Neural progenitor cell (in vitro differentiated cells): ENCODE measurements at places on chromosomes 16 and 17. TPM values are rescaled to one million over a fixed set of nuclear protein-coding genes. Genes with fewer than 3 reads are reported as not detected.

DNA sequence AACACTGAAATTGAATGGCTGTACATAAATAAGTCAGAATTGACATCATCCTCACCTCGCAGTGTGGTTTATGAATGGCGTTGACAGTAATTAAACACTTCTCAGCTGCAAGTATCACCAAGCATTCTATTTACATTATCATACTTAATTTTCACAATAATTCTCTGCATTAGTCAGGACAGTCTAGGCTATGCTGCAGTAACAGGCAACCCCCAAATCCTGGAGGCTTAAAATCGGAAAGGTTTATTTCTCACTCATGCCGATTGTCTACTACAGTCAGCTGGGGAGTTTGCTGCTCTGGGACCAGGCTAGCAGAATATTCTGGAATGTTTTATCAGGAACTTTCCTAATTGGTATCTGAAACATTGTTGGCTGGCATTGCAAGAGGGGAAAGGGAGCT, 493.2 kb upstream of the ERCC4 start:
- DNase-seq, result no peak

DNA sequence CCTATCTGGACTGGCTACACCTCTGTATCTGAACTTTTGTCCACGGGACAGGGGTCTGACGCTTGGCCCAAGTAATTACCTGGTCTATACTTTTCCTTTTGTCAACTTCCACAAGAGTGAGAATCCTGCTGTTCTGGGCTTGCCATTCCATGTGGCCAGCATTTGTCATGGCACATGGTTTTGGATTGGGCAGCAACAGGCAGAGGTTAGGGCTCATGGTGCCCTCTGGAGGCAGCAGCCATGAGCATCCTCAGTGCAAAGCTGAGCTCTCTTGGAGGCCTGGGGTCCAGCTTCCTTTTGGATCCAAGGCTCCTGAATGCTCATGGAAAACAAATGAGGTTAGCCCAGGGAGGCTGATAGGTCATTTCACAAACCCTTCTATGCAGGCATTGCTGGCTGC, 7.5 kb upstream of the EDC4 start:
- peak; percentile 61 for DNase-seq

- DNase-seq, result no peak
Measured at GRCh38 chr16:27347930-27348685, 34.3 kb downstream of the IL4R start.

DNA sequence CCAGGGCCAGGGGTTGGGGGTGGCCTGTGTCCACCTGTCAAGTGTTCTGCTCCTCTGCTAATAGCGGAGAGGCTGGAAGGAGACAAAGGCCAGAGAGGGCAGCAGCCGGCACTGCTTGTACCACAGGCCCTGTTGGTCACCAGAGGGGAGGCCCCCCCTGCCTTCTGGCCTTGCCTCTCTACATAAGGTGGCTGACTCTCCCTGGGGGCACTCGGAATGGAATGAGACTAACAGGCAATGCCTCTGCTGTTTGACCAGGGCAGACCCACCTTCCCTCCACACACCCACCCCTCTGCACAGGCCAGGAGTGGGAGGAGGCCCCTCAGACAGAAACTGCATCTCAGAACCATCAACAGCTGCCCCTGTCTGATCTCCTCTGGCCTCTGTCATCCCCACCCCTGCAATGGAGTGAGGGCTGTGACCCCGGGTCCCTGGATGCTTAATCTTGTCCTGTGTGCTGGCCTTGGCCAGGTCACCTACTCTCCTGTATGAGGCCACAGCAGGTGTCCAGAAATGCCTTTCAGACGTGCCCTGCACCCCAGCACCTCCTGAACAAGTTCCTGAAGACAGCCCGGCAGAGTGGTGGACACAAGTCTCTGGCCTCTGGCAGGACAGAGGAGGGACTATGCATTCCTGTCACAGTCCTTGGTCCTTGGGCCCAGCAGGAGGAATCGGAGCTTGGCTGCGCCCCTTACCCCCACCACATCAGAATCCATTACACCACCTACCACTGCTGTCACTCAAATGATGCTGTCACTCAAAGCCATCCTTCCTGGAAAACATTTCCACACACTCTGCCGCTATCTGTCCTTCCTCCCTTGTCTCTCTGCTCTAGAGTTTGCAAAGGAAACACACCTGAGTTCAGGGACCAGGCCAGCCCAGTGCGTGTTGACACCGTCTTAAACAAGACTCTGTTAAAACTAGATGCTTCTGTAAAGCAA, 107.5 kb upstream of the ZNF750 start:
- no peak for DNase-seq

CNGB1 gene
- not detected in 2 replicates for total RNA-seq

TMIGD1 gene
- not detected in 2 replicates for total RNA-seq

DNA sequence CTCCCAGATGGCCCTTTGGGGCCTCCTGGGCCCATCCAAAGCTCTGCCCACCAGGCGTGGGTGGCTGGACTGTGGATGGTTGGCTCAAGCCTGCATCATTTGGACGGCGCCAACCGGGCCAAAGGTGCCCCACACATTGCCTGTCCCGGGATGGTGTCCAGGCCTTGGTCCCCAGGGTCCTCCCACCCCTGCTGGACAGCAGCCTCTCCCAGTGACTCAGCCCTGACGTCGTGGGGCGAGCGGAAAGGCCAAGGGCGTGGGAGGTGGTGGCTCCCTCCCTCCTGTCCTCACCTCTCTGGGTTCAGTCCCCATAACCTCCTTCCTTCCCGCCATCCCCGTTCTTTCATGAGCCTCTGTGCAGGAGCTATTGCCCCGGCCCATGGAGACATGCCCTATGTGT, 42.1 kb upstream of the DLX4 start:
- DNase-seq, result no peak

DNA sequence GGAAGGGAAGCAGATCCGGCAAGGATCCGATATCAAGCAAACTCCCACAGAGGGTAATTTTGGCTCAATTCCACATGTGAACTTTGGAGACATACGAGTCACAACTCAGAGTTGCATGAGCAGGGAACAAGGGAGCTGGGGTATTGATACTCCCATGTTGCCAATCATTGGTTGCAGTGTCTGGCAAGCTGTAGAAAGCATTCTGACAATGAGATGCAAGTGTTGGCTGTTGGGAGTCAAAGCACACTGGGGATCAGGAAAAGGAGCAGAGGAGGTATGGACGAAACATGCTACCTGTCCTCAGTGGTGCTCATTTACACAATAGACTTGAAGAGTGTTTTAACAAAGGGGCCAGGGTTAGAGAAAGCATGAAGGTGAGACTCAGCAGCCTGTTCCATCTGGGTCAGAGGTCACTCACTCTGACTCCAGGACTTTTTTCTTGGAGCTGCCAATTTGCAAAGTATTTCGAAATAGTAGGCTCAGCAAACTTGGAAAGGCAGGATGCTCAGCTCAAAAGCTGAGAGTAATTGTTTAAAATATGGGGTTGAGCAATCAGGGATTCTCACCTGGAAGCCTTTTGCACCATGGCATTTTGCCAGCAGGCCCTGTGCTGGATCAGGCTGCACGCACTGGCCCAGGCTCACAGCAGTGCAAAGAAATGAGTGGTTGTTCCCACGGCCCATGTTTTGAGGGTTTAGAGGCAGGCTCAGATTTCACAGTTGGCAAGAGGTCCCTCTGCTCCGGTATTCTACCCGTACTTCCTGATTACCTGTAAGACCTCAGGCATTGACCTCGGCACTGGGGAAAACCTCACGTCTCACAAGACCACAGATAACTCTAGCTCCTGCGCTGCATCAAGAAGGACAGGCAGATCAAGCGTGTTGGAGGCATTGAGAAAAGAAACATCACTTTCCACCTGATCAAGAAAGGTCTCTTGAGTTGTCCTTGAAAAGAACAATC, 17.6 kb upstream of the NKD1 start:
- no peak for DNase-seq

DNA sequence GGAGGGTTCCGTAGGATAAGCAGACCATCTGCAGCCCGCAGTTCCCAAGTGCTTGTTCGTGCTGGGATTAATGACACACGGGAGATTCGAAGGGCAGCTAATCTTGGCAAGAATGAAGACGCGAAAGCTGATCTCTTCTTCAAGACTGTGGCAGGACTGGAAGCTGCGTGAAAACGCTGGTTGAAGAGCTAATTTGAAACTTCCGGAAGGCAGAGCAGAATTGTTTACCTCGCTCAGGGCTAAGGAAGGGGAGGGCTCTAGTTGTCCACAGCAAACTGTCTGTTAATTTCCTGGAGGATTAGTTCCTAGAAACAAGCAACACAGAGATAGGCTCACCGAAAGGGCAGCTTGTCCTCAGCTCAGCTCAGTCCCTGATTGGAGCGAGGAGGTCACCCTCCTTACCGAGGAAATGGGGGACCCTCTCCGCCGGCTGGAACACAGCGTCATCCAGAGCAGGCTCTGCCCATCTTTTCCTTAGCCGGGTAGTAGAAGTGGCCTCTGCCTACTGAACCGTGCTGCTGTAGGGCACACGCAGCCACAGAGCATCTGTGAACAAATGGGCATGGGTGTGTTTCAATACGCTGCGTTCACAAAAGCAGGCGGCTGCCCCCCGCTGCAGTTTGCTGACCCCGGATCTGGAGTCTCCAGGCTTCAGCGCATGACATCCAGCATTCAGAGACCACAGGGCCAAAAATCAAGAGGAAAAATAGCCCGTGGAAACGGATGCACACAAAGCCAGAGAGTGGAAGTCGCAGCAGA, 16.7 kb upstream of the BAIAP2 start:
- peak; percentile 82 for DNase-seq
